ENCODE measurements at places on chromosomes 6 and 20. TPM values are rescaled to one million over a fixed set of nuclear protein-coding genes. Genes with fewer than 3 reads are reported as not detected.

DNA sequence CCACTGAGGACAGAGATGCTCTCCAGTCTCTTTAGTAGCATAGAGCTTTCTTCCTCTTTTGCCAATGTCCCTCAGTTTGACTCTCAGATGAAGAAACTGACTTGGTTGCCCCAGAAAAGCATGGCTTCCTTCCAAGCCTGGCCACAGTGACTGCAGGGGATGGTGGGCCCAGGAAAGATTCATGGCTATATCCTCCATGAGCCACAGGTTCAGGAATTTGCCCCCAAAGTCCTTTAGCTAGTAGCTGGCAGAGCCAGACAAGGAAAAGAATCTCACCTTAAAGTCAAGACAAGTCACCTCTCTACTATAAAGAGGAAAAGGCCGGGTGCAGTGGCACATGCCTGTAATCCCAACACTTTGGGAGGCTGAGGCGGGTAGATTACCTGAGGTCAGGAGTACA, 43.4 kb downstream of the TRAM2 start:
- no peaks in the 10 kb centered on the region for H3K27me3 ChIP-seq
- DNase-seq: no peak

MEP1A gene
- not detected for total RNA-seq

- H3K27ac ChIP-seq: no peak overlapping the region
- no peaks in the 10 kb centered on the region for H3K4me1 ChIP-seq
- H3K36me3 ChIP-seq: no peaks in the 10 kb centered on the region
- H3K4me3 ChIP-seq: no peak overlapping the region
- no peaks in the 10 kb centered on the region for H3K27me3 ChIP-seq
- DNase-seq: no peak
These were observed 287.0 kb upstream of the RIMS1 start for GRCh38 chr6:71599359-71599758.

TGM3 gene
- total RNA-seq: not detected
